ENCODE measurements at places on chromosomes 16 and 17. TPM values are rescaled to one million over a fixed set of nuclear protein-coding genes. Genes with fewer than 3 reads are reported as not detected.

TGFB1I1 gene
- 57.8 TPM for total RNA-seq

SLC12A3 gene
- total RNA-seq = not detected

KRT13 gene
- total RNA-seq = 0.28 TPM

KRT39 gene
- not detected for total RNA-seq

SMIM36 gene
- total RNA-seq = not detected

SPATA32 gene
- total RNA-seq = 0.11 TPM

PLXDC1 gene
- total RNA-seq = 0.21 TPM

PPY gene
- not detected for total RNA-seq

SLFN12L gene
- total RNA-seq = not detected

ARHGAP44 gene
- total RNA-seq = 3.1 TPM

MILR1 gene
- 1.6 TPM for total RNA-seq

Data from A549 treated with ZK216348 at 1 μM for 4 hours (cell line).